ENCODE measurements at places on chromosomes 12 and 14. TPM values are rescaled to one million over a fixed set of nuclear protein-coding genes. Genes with fewer than 3 reads are reported as not detected.

- DNase-seq: no peak
Observed at GRCh38 chr14:49939884-49940510, 47.1 kb downstream of the ARF6 start.

DNA sequence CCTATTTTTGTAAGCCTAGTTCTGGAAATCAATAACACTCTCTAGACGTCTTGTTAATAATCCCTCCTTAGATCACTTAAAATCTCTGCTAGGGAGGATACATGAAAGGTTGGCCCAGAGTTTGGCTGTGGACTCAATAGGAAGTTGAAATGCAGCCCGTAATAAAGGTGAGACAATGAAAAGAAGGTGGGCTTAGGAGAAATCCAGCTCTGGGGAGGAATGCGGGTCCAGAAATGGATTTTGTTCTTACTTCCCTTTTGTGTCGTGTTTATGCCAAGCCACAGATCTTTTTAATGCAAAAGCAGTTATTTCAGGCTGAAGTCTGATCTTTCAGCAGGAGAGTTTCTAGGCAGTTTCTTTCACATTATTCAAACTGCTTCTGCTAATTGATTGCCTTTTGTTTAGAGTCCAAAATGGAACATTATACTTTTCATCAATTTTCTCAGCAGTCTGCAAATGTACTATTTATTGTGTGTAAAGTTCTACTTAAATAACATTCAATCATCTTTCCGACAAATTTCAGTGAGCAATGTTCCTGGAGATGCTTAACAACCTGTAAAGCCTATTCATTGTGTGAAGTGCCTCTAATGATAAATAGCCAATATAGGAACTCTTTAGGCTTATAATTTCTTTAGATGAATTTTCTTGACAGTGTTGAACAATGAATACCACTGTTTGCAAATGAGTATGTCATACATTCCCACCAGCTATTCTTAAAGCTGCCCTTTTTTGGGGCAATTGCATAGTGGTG lies 252.9 kb upstream of the KRR1 start:
- no peak for DNase-seq

DNA sequence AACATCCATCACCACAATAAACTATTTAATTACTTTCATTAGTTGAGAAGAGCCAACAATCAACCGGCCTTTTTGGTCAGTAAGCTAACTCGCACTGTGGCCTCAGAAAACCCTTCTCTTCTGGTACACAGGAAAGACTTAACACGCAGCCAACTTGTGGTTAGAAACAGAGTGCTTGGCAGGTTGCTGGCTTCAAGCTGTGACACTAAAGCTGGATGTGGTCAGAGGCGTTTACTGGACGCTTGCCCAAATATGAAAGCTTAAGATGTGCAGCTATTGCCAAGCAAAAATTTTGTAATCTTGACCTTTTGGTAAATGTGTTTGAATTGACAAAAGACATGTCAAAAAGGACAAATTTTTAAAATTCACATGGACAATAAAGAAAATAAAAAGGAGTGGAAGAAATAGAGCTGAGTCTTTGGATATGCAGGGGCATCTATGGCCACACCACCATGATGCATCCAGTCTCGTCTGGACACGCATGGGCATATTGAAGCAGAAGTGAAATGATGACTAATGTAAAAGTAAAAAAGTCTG lies 2.6 kb upstream of the KLRK1 start:
- DNase-seq: no peak

SLC39A5 gene
- total RNA-seq: 0.25 TPM

GRCh38 chr12:52130711-52131110 lies 51.2 kb downstream of the SMIM41 start:
- DNase-seq: no peak

DNA sequence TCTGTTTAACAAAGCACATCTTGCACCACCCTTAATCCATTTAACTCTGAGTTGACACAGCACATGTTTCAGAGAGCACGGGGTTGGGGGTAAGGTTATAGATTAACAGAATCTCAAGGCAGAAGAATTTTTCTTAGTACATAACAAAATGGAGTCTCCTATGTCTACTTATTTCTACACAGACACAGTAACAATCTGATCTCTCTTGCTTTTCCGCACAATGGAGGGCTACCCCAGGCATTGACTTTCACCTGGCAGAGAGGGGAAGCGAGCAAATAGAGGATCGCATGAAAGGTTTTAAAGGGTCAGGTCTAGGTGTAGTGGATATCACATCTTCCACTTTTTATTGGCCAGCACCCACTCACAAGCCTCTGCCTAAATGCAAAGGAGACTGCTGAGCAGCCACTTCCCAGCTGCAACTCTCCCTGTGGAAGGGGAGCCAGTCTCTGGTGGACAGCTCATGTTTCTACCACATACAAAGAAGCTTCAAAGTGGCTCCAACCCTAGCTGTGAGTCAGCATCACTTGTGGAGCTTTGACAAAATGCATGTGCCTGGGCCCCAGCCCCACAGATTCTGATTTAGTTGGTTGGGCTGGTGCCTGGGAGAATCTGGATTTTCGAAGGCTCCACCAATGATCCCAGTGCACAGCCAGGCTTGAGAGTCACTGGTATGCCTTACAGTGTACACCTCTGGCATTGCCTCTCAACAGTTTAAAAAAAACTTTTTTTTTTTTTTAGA lies 7.2 kb upstream of the FNTB start:
- no peak for DNase-seq

DNA sequence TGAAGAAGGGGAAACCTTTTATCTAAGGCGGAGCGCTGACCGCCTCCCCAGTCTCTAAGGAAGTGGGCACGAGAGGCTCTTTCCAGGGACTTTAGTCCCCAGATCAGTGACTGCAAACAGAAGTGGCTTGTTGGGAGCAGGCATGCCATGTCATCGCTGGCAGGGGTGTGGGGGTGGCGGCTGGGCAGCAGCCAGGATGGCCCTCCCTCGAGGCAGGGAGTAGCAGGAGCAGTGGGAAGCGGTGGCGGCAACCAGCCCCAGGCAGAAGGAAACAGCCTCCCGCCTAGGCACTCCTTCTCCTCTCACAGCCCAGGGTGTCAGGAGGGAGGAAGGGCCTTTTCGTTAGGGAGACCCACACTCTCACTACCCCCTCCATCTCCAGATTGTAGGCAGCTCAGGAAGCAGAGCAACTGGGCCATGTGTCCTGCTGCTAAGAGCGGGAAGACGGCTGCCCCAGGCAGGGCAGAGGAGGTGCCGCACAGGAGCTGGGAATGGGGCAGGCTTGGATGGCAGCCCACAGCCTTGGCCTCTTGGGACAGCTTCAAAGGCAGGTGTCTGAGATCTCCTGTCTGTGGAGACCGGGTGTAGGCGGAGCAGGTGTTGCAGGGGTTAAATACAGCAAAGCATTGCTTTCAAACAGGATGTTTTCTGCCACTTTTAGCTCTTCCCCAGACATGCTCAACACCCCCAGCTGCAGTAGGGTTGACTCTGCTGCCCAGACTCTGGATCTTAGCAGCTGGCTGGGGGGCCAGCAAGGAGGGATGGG lies 21.8 kb downstream of the VDR start:
- no peak for DNase-seq

- DNase-seq: no peak
Observed at GRCh38 chr12:24696800-24697199, 252.1 kb downstream of the BCAT1 start.

BRF1 gene
- 18.3 TPM for total RNA-seq

DNA sequence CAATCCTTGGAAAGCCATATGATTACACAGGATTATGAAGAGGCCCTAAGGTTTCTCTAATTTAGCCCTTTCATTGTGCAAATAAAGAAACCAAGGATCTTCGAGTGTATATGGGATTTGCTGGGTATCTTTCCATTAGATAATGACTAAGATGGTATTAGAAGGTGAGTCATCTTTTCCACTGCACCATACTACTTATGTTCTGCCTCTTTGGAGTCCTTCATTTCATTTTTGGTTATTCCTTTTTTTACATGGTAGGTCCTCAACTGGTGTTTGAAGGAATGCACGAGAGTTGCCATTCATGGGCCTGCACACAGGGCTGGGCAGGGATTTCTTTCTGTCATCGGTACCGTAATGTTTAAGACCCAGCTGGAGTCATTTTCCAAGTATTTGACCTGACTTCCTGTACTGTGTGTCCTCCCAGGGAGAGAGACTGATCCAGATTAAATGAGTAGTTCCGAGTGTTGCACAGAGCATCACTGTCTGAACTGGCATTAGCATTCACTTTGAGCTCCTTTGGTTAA lies 85.7 kb downstream of the BORCS5 start:
- DNase-seq: no peak

GRCh38 chr12:76863005-76863670 lies 15.7 kb downstream of the CSRP2 start:
- no peak for DNase-seq

DNA sequence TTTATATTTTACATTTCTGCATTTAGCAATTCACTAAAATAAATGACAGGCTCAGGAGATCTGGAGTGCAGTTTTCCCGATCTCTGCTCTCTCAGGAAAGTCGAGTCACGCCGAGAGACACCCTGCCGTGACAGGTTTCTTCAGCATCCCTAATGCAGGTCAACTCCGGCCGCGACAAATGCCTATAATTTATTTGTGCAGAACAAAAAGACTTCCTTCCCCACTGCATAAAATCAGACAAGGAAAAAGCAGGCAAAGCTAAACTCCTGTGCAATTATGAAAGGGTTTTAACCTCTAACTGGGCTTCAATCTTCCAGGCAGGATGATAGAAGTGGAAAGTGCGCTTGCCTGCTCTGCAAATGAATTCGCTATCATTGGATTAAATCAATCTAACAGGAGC lies 28.1 kb downstream of the SPRING1 start:
- no peak for DNase-seq

DNA sequence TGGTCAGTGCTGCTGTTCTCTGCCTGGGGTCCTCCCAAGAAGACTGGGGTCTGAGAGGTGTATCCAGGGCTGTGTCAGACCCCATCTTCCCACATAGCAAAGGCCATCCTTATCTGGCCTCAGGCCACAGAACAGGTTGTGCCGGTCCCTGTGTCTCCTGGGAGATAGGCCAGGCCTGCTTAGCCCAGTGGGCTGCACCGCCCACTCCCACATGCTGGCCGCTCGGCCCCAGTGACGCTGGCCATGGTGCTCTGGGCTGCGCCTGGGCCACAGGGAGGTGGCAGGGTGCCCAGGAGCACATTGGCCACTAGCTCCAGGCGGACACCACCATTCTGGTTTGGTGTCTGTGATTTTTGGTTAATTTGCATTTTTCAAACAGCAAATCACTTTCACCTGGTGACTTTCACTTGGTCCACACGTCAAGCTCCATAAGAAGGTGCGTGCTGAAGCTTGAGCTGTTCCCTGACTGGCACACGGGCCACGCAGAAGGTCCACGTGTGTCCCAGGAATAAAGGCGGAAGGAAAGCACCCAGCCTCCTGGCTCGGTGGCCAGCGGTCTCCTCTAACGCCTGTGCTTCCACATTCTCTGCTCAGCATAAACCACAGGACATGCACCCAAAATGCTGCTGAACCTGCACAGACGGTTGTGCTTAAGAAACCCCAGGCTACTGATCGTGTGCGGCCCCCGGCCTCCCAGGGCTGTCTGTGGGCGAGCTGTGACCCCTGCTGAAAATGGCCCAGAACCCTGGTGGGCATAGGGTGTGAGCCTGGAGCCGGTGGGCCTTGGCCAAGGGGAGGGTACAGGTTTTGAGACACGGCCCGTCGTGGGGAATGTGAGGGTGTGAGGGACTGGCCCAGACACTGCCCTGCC lies 4.6 kb downstream of the FBRSL1 start:
- no peak for DNase-seq

DNA sequence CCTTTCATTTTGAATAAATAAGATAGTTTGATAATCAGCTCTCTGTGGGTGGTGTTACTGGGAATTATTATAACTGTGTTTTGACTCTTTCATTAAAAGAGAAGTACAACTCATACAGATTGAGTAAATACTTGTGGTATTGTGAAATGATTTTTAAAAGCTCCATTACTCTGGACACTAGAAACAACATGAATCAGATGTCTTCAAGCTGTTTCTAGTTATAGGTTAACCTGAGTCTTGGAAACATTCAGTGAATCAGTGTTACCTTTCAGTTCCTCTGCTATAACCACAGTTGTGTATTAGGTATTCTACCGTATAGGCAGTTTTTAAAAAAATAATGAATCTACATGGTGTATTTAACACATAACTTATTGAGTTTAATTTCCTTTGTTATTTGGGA lies 128.4 kb upstream of the SSTR1 start:
- no peak for DNase-seq

All from H1 (cell line).